ENCODE measurements at places on chromosomes 3 and 15.

DNA sequence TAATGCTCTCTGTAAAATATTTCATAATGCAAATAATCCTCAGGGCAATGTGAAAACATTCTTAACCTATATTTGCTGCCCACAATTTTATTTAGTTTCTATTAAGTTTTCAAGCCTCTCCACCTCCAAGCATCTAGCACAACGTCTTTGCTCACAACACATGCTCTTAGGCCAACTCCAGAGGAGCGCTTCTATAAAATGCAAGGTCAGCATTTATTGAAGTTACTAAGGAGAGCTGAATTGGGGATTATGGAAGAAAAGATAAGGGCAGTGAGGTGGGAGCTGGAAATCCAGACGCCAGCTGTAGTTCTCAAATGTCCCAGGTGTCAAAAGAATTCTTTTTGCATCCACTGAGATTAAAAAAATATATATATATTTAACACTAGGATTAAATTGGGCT is 996 bp downstream of the RABL3 start:
- DNase-seq: no peak

GRCh38 chr15:27695726-27696125 is 403.4 kb downstream of the OCA2 start:
- no peak for DNase-seq

GRCh38 chr3:22713936-22714335 is 489.2 kb upstream of the UBE2E2 start:
- no peak for DNase-seq

- no peak for DNase-seq
Observed at GRCh38 chr15:31296646-31297574, 29.7 kb upstream of the KLF13 start.
